AG08395 (cell line): ENCODE measurements at places on chromosomes 16 and 17.

DNA sequence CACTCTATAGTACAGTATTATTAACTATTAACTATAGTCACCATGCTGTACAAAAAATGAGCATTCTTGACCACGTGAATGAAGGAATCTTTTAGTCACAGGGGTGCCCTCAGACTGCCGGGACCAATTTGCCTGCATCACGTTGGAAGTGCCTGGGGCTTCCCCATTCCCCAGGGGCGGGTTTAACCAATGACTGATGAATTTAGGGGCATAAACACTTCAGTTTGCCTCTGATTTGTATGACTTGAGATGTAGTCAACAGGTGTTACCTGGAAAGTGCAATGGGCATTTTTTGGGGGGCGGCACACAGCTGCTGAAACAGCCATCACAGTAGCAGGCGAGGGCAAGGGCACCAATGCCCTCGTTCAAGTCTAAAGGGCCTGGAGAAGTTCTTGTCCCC, 8.7 kb upstream of the PYY start:
- DNase-seq = no peak

GRCh38 chr16:81817296-81817695, 38.2 kb downstream of the PLCG2 start:
- DNase-seq = no peak

DNA sequence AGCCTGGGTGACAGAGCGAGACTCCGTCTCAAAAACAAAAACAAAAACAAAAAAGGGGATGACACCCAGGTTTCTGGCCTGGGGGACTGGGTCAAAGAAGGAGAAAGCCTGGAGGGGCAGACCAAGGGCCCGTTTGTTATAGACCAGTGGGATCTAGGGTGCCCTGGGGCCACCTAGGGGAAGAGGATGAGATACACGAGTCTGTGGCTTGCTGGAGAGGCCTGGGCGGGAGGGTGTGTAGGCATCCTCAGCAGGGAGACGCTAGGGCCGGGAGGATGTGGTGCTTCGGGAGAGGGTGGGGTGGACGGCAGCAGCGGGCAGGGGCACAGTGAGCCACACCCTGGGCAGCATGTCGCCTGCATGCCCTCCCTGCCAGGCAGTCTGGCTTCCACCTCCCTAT, 17.1 kb upstream of the CRK start:
- DNase-seq = no peak

- DNase-seq = no peak
Measured at GRCh38 chr16:28984619-28985135, at the start of gene LAT. LAT (plus strand) TSS chr16:28985052; CDS start chr16:28985418, 366 bp downstream.

- no peak for DNase-seq
Measured at GRCh38 chr17:44065668-44066203, 735 bp downstream of the LSM12 start.

DNA sequence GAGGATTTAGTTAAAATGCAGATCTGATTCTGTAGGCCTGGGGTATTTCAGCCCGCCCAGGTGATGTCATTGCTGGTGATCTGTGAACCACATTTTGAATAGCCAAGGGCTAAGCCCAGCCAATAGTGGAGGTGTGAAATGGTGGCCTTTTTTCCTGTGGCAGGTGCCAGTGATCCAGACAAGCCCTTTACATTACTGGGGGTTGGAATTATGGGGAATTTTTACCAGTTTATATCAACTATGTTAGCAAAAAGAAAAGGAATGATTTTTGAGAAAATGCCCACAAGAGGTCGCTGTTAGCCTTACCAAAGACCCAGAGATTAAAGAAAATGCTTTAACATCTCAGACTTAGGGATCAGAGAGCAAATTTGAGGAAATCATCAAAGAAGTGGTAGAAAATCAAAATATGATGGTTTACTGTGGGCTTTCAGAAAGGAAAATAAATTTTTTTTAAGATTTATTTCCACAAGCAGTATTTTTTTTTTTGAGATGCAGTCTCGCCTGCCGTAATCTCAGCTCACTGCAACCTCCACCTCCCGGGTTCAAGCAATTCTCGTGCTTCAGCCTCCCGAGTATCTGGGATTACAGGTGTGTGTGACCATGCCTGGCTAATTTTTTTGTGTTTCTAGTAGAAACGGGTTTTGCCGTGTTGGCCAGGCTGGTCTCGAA, 3.9 kb downstream of the VPS35L start:
- DNase-seq = peak; percentile 45

- DNase-seq = peak; percentile 84
Measured at GRCh38 chr17:28726226-28726626, at the start of gene TLCD1. TLCD1 (minus strand) TSS chr17:28726233; CDS start chr17:28726097, 136 bp downstream.

- peak; percentile 10 for DNase-seq
Measured at GRCh38 chr16:84700446-84701300, 873 bp downstream of the USP10 start.

DNA sequence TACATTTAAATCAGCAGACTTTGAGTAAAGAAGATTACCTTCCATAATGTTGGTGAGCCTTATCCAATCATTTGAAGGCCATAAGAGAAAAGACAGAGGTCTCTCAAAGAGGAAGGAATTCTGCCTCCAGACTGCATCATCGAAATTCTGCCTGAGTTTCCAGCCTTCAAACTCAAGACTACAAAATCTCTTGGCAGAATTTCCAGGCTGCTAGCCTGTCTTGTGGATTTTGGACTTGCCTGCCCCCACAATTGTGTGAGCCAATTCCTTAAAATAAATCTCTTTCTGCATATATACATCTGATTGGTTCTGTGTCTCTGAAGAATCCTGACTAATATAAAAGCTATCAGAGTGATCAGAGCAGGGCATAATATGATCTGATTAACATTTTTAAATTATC, 216.6 kb upstream of the CPHXL start:
- DNase-seq = no peak

DNA sequence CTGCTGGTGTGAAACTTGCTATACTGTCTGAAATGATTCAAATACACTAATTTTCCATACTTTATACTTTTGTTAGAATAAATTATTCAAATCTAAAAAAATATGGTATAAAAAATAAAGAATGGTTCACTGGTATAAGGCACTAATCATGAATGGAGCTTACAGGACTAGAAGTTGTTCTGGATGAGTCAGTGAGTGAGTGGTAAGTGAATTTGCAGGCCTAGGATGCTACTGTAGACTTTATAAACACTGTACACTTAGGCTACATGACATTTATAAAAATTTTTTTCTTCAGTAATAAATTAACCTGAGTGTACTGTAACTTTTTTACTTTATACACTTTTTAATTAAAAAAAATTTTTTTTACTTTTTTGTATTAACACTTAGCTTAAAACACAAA, 95.5 kb downstream of the MAP2K4 start:
- no peak for DNase-seq

- DNase-seq = no peak
Measured at GRCh38 chr17:8041979-8042378, 3.1 kb downstream of the ALOX15B start.

DNA sequence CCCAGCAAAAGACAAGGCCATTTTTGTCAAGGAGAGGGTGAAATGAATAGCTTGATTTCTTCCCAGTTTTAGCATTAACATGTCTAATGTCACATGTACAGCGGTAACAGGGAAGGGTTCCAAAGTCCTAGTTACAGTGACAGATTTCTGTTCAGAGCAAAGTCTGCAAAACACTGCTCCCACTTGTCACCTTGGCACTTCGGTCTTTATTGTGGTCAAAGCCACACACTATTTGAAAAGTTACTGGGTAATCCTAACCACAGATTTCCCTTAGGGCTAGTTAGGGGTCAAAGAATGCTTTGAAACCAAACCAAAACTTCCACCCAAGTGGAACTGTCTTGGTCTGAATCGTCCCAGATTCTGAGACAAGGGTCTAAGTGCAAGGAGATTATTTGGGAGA, 455.6 kb downstream of the HS3ST3B1 start:
- DNase-seq = no peak

- DNase-seq = no peak
Measured at GRCh38 chr17:64377769-64378282, 12.8 kb downstream of the PECAM1 start.

DNA sequence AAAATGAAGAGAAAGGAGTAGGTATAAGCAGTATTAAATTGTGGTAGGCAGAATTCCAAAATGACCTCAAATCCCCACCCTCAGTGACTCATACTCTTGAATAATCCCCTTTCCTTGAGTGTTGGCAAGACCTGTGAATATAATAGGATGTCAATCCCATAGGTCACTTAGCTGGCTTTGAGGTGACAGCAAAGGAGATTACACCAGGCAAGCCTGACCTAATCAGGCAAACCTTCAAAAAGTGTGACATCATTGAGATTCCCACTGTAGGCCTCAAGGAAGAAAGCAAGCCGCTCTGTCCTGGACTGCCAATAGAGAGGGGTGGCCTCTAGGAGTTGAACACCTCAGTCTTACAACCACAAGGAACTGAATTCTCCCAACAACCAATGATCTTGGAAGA, 535.2 kb downstream of the RBFOX1 start:
- DNase-seq = no peak

- DNase-seq = no peak
Measured at GRCh38 chr17:73776351-73777130, 132.3 kb upstream of the SDK2 start.

DNA sequence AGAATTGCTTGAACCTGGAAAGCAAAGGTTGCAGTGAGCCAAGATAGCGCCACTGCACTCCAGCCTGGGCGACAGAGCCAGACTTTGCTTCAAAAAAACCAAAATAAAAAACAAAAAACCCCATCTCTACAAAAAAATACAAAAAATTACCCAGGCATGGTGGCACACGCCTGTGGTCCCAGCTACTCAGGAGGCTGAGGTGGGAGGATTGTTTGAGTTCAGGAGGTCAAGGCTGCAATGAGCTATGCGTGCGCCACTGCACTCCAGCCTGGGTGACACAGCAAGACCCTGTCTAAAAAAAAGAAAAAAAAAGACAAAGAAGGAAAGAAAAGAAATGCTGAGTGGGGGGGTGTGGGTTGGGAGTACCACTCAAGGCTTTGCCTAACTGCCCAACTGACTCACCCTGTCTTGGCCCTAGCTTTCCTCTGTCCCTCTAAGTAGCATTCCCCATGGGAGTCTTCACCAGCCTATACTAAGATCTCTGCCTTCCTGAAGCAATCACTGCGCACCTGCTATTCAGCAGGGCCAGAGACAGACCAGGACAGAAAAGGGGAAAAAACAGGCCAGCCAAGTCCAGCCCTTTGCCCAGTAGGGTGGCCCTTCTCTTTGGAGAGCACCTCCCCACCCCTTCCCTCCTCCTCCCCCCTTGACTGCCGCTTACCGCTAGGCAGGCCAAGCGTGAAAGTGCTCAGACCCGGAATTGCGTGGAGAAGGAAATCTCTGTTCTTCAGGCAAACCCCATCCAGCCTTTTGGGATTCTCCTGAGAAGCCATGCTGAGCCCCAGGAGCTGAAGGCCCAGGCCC, 45.8 kb downstream of the RTN4RL1 start:
- no peak for DNase-seq

GRCh38 chr16:79074951-79075350, 525.6 kb downstream of the MAF start:
- no peak for DNase-seq

GRCh38 chr17:7022781-7023571, at the start of gene BCL6B:
BCL6B (plus strand) TSS chr17:7023050; CDS start chr17:7023672, 622 bp downstream.
- no peak for DNase-seq

DNA sequence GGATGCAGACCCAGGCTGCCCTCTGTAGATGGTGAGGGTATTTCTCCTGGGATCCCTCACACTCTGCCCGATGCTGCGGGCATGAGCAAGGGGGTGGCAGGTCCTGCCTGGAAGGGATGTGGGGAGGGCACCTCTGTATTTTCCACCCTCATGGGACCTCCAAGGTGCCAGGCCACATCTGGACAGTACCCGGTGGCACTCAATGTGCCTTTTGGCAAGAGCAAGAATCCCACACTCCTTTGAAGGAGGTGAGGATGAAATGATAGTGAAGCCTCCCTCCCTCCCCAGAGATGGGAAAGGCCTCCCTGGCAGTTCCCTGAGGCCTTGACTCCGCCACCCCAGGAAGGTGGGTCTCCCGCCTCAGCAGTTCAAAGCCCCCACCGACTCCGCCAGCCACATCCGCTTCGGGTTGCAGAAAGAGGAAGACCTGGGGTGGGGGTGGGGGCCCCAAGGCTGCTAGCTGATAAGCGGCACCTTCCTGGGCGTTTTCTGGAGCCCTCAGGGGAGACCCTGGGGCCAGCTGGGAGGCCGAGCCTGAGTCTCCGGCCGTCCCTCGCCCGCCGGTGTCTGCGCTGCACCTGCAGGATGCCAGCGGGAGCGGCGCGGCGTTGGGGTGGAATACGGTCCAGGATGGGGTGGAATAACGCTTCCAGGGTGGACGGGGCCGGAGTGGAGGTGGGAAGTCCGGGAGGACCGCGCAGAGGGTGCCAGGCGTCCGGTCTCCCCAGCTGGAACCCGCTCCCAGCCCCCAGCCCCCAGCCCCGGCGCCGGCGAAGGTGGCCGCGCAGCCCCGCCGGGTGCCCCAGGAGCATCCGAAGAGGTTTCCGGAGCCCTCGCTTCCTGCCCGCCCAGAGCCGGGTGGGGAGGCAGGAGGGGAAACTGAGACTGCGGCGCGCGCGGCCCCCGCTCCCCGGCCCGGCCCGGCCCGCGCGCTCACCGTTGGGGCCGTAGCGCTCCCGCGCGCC, 718 bp downstream of the ATP2A3 start:
- DNase-seq = no peak

DNA sequence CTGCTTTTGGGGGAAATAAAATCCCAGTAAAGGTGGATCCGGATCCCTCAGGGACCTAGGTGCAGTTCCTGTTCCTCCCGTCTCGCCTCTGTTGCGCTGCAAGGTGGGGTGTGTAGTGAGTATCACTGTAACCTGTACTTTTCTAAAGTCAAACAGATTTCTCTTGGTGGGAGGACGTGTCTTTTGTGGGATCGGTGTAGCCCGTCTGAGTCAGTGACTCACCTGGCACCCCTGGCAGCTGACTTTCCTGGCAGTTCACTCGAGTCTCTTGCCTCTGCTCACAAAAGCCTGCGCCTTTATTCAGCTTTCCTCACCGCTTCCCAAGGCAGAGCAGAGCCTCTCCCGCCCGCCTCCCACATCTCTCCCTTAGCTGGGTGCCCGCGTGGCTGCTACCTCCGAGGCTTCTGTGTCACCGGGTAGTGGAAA, 85.7 kb downstream of the CMIP start:
- DNase-seq = no peak

GRCh38 chr17:81607431-81607830, 29.5 kb downstream of the NPLOC4 start:
- DNase-seq = peak; percentile 59

DNA sequence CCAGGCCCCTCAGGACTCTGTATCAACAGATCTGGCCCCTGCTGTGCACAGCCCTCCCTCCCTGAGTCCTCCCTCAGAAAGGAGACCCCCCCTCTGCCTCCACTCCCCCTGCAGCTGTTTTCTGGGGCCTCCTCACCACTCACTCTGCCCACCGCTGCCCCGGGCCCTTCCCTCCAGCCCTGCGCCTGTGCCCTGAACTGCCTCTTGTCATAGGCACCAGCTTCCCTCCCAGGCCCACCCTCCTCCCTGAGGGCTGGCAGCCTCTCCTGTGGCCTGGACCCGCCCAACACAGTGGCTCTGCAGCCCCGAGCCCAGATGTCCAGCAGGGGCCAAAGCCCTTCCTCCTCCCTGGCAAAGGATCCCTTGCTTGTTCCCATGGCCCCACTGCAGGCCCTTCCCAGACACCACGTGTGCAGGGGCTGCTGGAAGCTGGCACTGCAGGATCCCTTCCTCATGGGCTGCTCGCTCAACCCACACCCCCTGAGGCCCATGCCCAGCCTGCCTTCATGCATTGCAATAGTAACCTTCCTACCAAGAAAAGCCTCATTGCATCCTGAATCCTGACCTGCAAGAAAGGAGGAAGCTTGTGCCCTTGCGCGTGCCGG, 25.8 kb downstream of the GNPTG start:
- no peak for DNase-seq
